ENCODE measurements at places on chromosomes 4 and X.
A peak's percentile ranks its signal among the peaks of the same experiment; 100 is the strongest.

GRCh38 chr4:54553001-54553400 lies 104.8 kb upstream of the KIT start:
- H3K4me1 ChIP-seq, result no peaks in the 10 kb centered on the region
- no peak for ATAC-seq
- no peaks in the 10 kb centered on the region for H3K36me3 ChIP-seq
- H3K27me3 ChIP-seq, result no peaks in the 10 kb centered on the region
- no peak overlapping the region for H3K27ac ChIP-seq

DNA sequence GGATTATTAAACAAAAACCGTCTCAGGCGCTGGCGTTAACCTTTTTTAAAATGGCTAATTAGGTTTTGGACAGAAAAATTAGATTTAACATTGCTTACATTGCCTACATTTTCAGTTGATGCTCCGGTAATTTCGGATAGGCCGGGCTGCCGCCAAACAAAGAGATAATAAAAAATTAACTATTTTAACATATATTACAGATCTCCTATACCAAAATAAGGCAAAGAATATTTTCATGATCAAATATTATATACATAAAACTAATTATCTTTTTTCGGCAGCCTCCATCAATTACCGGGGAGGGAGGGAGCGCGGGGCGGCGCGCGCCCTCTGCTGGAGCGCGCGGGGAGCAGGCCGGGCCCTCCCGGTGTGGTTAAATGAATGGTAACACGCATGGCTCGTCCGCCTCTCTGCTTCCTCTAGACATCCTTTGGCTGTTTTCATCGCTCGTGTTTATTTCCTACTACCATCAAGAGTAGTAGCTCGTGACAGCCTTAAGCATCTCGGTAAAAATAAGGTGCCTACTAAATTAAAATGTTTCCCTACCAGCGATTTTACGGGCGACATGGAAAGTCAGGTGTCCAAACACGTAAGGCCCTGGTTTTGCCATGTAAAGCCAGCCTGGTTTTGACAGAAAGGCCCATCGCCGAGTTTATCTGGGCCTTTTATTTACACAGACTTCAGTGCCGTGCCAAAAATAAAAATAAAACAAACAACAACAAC lies 52.4 kb upstream of the TMEM33 start:
- no peak overlapping the region for H3K27ac ChIP-seq
- H3K27me3 ChIP-seq, result peaks cover 69% of the 10 kb centered on the region
- H3K4me1 ChIP-seq, result peaks cover 22% of the 10 kb centered on the region
- peak overlapping the region; percentile 25 for H3K4me3 ChIP-seq

- H3K36me3 ChIP-seq, result no peaks in the 10 kb centered on the region
- H3K27me3 ChIP-seq, result peaks cover 75% of the 10 kb centered on the region
- no peak for ATAC-seq
- H3K4me1 ChIP-seq, result no peaks in the 10 kb centered on the region
- H3K4me3 ChIP-seq, result no peak overlapping the region
Observed at GRCh38 chr4:8311101-8312068, 41.8 kb downstream of the HTRA3 start.

DNA sequence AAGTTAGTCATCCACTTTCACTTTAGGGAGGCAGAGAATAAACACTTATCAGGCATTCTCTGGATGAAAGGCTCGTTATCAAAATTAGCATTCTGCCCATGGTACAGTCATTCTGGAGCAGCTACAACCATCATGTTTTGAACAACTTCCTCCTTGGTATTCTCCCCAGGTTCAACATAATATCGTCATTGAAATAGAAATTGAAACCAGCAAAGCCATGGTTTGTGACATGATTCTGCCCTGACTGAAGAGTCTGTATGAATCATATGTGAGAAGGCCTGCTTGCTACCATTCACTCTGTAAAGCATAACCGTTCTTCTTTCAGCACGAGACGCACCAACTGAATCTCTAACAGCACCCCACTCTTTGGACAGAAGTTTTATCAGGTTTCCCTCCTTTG lies 127.5 kb upstream of the RADX start:
- H3K4me3 ChIP-seq, result peak overlapping the region; percentile 48
- H3K27ac ChIP-seq, result peak overlapping the region; percentile 79
- peaks cover 14% of the 10 kb centered on the region for H3K4me1 ChIP-seq
- no peaks in the 10 kb centered on the region for H3K27me3 ChIP-seq

DNA sequence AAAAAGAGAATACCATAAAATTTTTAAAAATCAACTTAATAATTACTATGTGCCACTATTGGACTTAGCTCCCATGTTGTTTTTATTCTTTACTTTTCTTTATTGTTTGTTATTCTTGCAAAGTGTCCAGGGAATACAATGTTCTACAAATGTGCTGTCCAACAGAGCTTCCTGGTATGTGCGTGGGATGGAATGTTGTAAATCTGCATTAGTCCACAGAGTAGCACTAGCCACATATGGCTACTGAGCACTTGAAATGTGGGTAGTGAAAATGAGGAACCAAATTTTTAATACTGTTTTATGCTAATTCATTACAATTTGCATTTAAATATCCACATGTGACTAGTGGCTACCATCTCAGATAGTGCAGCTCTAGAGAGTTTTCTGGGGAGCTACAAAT lies 14.3 kb upstream of the CORIN start:
- no peak for ATAC-seq
- no peak overlapping the region for H3K27ac ChIP-seq
- H3K4me1 ChIP-seq, result no peaks in the 10 kb centered on the region
- H3K27me3 ChIP-seq, result no peaks in the 10 kb centered on the region
- peaks cover 49% of the 10 kb centered on the region for H3K36me3 ChIP-seq

GRCh38 chr4:105683038-105683437 lies 25.5 kb downstream of the INTS12 start:
- H3K27ac ChIP-seq, result no peak overlapping the region
- no peaks in the 10 kb centered on the region for H3K27me3 ChIP-seq
- ATAC-seq, result no peak
- no peaks in the 10 kb centered on the region for H3K4me1 ChIP-seq
- no peak overlapping the region for H3K4me3 ChIP-seq
- H3K36me3 ChIP-seq, result peaks cover 24% of the 10 kb centered on the region

GRCh38 chr4:158741326-158742021 lies 18.3 kb upstream of the PPID start:
- H3K27ac ChIP-seq, result no peak overlapping the region
- H3K4me1 ChIP-seq, result no peaks in the 10 kb centered on the region
- no peak for ATAC-seq
- peaks cover 9% of the 10 kb centered on the region for H3K27me3 ChIP-seq

DNA sequence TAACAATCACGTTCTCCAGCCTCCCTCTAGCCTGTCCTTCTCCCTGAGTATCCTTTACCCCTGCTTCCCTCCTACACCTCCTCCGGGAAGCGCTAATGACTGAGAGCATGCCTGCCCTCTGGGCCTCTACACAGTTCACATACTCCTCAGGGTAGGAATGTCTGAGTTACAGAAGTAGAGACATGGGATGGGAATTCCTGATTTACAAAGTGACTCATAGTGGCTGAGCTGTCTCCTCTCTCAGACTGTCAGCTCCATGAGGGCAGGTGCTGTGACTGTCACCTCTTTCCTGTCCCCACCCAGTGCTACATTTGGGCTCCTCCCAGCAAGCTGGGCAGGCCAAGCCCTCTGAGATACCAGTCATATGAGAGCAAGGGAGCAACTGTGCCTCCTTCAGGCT lies 2.6 kb downstream of the LAS1L start:
- no peak overlapping the region for H3K4me3 ChIP-seq
- ATAC-seq, result no peak
- peaks cover 18% of the 10 kb centered on the region for H3K4me1 ChIP-seq
- H3K27me3 ChIP-seq, result no peaks in the 10 kb centered on the region

- no peaks in the 10 kb centered on the region for H3K27me3 ChIP-seq
- ATAC-seq, result peak; percentile 16
- H3K36me3 ChIP-seq, result no peaks in the 10 kb centered on the region
- no peak overlapping the region for H3K27ac ChIP-seq
- H3K4me3 ChIP-seq, result no peak overlapping the region
Observed at GRCh38 chr4:45453258-45453853, 670.5 kb downstream of the GABRG1 start.

DNA sequence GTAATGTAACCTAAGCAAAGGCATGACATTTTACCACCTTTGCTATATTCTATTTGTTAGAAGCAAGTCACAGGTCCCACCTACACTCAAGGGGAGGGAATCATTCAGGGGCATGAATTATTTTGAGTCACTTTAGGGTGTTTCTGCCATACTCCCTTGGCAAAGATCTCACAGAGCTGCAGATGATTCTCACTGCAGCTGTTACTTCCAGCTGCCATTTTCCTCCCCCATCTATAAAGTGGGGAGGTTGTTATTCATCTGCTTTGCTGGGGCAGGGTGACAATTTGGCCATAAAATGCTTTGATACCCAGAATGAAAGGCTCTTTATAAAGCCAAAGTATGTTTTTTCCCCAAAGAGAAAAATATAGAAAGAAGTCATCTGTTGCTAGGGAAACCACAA lies 136.5 kb upstream of the SMIM31 start:
- H3K4me3 ChIP-seq, result no peak overlapping the region
- H3K4me1 ChIP-seq, result peaks cover 7% of the 10 kb centered on the region
- no peak for ATAC-seq
- no peaks in the 10 kb centered on the region for H3K36me3 ChIP-seq

DNA sequence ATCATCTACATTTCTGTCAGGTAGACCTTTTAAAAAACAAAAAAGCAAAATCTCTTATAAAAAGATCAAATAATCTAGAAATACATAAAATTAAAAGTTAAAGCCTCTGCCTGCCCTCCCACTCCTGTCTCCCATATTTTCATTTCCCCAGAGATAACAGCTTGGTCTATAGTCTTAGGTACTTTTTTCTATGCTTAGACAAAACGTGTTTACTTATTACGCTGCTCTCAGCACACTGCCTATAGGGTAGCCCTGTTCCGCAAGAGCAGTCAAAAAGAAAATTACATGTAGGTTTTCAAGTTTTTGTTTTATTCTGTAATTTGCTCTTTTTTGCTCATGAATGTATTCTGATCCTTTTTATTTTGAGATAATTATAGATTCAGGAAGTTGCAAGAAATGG lies 73.3 kb downstream of the TAF1 start:
- ATAC-seq, result no peak
- peaks cover 22% of the 10 kb centered on the region for H3K36me3 ChIP-seq
- H3K4me1 ChIP-seq, result peaks cover 11% of the 10 kb centered on the region
- no peak overlapping the region for H3K4me3 ChIP-seq
- no peaks in the 10 kb centered on the region for H3K27me3 ChIP-seq

DNA sequence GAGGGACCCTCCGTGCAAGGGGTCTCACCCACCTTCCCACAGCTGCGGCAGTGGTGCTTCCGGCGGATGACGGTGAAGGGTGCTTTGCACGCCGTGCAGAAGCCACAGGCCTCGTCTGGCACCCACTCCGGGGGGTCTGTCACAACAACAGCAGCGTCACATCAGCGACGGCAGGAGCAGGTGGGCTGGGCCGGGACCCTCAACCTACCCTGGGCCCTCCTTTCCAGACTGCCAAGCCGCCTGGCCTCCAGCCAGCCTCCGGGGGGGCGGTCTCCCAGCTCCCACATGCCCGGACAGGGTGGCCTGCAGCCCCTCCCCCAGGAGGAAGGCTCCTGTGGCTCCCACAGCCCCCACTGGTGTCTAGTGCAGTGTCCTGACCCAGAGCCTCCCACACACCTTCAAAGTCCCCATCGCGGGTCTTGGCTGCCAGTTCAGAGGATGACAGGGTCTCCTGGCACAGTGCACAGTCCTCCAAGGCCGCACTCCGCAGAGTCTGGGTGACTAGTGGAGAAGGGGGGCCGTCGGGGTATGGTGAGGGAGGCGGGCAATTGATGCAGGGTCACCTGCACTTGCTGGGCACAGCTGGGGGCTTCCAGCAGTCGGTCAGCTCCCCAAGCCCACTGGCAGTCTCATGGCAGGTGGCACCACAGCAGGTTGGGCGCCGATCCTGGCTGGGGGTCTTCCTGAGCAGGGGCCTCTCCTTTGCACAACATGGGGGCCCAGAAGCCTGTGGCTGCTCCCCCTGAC lies 9.5 kb upstream of the MXD4 start:
- no peak overlapping the region for H3K27ac ChIP-seq
- H3K4me1 ChIP-seq, result no peaks in the 10 kb centered on the region
- no peaks in the 10 kb centered on the region for H3K27me3 ChIP-seq
- H3K36me3 ChIP-seq, result no peaks in the 10 kb centered on the region
- no peak for ATAC-seq
- no peak overlapping the region for H3K4me3 ChIP-seq

- ATAC-seq, result no peak
- H3K4me3 ChIP-seq, result no peak overlapping the region
- peaks cover 9% of the 10 kb centered on the region for H3K4me1 ChIP-seq
- H3K36me3 ChIP-seq, result no peaks in the 10 kb centered on the region
- H3K27me3 ChIP-seq, result no peaks in the 10 kb centered on the region
Observed at GRCh38 chrX:18422886-18423285, 2.5 kb upstream of the CDKL5 start.

GRCh38 chr4:145839151-145839550 lies 99.5 kb downstream of the ZNF827 start:
- H3K27me3 ChIP-seq, result no peaks in the 10 kb centered on the region
- H3K36me3 ChIP-seq, result peaks cover 65% of the 10 kb centered on the region
- H3K4me1 ChIP-seq, result peaks cover 9% of the 10 kb centered on the region
- H3K27ac ChIP-seq, result no peak overlapping the region

DNA sequence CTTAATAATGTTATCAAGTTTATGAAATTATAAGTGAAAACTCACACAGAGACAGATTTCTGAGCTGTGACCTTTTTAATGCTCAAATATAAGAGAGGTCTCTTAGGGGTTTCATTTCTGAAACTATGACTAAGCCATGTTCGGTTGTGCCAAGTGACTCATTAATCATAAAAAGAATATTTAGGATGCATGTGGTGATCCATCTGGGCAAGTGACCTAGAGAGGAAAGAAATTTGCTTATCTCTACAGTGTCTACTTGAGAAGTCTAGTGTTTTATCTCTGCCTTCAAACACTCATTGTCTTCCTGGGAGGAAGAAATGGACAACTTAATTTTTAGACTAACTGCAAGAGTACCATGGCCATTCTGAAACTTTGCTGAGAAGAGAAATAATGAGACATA lies 545.3 kb upstream of the GRID2 start:
- H3K27me3 ChIP-seq, result no peaks in the 10 kb centered on the region
- no peak for ATAC-seq
- H3K27ac ChIP-seq, result no peak overlapping the region
- H3K4me3 ChIP-seq, result no peak overlapping the region
- no peaks in the 10 kb centered on the region for H3K4me1 ChIP-seq

All from stimulated activated memory B cell treated with anti-CD40 and anti-IgM and Interleukin-4, amounts not matched to agents 10 μg/mL and 1 μg/mL and 100 μg/mL, for 72 hours (primary cell).